ENCODE measurements at places on chromosomes 4 and X. TPM values are rescaled to one million over a fixed set of nuclear protein-coding genes. Genes with fewer than 3 reads are reported as not detected.

Gene GPR101
- polyA plus RNA-seq, result not detected

Gene NUDT11
- 1.0 TPM for polyA plus RNA-seq

Gene FRG1
- 57.8 TPM for polyA plus RNA-seq

Gene SH3D19
- polyA plus RNA-seq, result 1.4 TPM

Gene ZNF157
- polyA plus RNA-seq, result 0.97 TPM

Gene TMPRSS11D
- polyA plus RNA-seq, result not detected

Gene STIM2
- 23.8 TPM for polyA plus RNA-seq

Gene NALF2
- 0.07 TPM for polyA plus RNA-seq

Gene IL2
- polyA plus RNA-seq, result 2.3 TPM

Gene SPANXD
- not detected for polyA plus RNA-seq

Gene BEX1
- polyA plus RNA-seq, result not detected

Gene CTBP1
- polyA plus RNA-seq, result 79.0 TPM

Gene SATL1
- not detected for polyA plus RNA-seq

Gene PDZD4
- 0.47 TPM for polyA plus RNA-seq

Gene PDLIM3
- polyA plus RNA-seq, result not detected

Gene ZAR1
- not detected for polyA plus RNA-seq

Gene AKAP14
- polyA plus RNA-seq, result not detected

Gene C4orf36
- polyA plus RNA-seq, result not detected

Gene SOWAHB
- not detected for polyA plus RNA-seq

Gene ZXDA
- polyA plus RNA-seq, result 3.7 TPM

Gene TCP11X2
- not detected for polyA plus RNA-seq

Gene PHOX2B
- not detected for polyA plus RNA-seq

Gene MAMLD1
- polyA plus RNA-seq, result 2.0 TPM

Gene SOD3
- polyA plus RNA-seq, result not detected

Gene MAML3
- 0.15 TPM for polyA plus RNA-seq

Gene SMPX
- not detected for polyA plus RNA-seq

Gene GPC4
- not detected for polyA plus RNA-seq

Gene IL13RA2
- not detected for polyA plus RNA-seq

Gene DDX60
- polyA plus RNA-seq, result 30.8 TPM

Gene TRMT10A
- polyA plus RNA-seq, result 3.7 TPM
